ENCODE measurements at places on chromosomes 4 and X.

DNA sequence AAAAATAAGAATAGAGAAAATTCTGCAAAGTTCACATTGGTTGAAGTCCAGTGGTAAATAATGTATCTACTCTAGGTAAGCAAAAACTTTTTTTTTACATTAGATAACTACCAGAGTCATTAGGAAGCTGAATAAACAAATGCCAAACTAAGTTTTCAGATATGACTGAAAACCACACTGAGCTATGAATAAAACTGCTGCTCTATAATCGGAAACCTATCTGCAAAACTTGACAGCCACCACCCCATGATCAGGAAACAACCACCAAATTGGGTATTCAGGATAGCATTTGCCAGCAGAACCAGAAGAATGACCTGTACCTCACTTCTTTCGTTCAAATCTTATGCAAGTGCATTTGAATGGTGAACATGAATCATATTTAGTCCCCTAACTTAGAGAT lies 173.0 kb upstream of the TET2 start:
- no peak for DNase-seq

DNA sequence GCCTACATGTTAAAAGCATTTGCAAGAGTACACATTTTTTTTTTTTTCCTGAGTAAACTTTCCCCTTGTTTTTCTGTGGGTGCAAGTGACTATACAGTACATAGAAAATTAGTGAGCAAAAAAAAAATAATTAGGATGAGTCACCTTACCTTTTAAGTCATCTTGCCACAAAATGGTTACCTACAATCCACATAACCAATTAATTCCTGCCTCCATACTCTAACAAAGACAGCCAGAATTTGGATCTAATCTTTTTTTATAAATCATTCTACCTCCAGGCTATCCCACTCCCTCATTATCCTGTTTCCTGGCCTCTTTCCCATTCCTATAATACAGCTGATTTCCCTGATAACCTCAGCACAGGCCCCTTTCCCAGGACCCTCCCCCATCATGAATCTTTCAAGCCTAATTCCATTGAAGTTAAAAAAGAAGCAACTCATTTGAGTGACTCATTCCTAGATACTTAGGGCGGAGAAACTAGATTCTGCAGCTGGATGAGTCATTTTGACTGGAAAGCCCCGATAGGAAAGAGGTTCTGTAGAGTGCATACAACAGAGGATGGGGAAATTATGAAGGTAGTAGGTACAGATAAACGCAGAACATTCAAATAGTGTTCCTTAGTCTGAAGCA lies 128.2 kb downstream of the C4orf51 start:
- no peak for DNase-seq

- no peak for DNase-seq
Measured at GRCh38 chr4:74755486-74755885, 38.8 kb downstream of the BTC start.

GRCh38 chr4:45408996-45409395 lies 682.6 kb upstream of the GNPDA2 start:
- no peak for DNase-seq

- DNase-seq = no peak
Measured at GRCh38 chr4:24126776-24127175, 236.9 kb upstream of the PPARGC1A start.

GRCh38 chr4:104394406-104395167 lies 100.1 kb downstream of the CXXC4 start:
- DNase-seq = peak; percentile 9

DNA sequence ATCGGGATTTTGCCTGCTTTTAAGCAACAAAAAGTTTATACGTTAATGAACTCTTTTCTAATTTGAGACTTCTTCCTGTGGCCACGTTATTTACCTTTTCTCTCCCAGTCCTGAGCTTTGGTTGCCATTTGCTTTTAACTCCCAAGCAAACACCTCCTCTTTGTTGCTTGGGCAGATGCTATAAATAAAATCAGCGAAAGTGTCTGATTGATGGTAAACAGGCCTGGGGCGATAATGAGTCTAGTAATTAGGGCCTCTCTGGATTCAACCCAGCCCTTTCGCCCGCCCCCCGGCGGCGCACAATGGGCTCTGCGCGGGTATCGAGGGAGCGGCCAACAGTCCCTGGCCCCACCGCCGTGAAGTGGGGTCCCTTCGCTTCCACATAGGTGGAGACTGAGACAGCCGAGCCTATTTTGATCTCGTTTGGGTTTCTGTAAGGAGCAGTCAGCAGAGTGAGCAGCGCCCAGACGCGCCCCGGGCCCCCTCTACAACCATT lies 790 bp downstream of the CLGN start:
- peak; percentile 47 for DNase-seq

DNA sequence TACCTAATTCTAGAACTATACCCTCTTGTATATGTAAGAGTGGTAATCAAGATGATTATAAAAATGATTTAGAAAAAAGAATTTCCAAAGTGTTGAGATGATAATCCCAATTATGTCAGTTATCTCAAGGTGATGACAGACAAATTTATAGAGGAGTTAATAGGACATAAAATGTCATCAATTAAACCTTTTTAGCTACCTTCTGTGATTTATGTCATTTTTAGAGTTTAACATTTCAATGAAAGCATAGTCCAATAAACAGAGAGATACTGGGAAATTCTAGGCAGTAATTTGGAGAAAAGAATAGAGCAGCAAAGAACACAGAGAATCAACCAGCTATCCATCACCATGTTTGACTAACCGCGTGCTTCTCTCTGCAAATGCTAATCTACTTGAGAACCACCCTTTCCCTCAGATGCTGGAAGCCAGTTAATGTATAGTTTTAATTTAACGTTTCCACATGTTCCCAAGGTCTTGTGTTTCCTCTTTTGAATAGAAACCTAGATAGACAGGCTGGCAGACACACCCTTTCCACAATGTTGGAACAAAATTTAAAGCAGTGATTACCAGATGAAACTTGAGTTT lies 433.1 kb upstream of the FAM241A start:
- no peak for DNase-seq

DNA sequence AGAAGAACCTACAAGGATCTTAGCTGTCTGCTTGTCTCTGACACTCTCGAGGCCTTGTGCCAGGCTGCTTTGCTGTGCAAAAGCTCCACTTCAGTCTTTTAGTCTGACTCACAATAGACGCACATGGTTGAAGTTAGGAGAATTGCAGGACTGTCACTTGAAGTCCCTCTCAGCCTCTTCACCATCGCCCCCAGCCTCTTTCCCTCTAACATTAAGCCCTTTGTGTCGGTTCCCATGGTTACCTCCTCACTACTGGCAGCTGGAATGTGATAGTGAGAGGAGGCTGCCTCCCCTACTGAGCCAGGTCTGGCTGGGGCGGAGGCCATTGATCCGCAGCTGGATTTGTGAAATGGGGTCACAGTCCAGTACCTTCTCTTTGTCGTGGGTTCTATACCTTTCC lies 201.8 kb downstream of the SOWAHB start:
- DNase-seq = no peak

DNA sequence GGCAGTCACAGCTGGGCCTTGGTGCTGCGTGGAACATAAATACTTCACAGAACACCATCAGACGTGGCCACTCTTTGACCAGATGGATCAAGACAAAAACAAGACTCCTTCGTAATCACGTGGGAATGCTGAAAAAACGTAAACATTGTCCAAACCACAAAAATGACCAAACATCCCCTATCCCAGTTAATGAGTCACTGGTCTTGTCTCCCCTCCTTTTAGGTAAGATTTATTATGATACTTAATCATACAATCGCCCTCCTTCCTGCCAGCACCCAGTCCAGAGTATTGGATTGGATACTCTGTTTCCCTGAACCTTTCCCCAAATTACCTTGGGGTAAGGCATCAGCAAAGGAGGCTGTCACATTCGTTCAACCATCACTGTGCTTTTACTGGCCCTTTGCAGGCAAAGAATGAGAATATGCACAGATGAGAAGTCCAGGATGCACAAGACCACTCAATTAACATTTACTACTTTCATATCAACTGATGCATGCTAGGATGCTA lies 601 bp upstream of the TCEANC start:
- DNase-seq = no peak

DNA sequence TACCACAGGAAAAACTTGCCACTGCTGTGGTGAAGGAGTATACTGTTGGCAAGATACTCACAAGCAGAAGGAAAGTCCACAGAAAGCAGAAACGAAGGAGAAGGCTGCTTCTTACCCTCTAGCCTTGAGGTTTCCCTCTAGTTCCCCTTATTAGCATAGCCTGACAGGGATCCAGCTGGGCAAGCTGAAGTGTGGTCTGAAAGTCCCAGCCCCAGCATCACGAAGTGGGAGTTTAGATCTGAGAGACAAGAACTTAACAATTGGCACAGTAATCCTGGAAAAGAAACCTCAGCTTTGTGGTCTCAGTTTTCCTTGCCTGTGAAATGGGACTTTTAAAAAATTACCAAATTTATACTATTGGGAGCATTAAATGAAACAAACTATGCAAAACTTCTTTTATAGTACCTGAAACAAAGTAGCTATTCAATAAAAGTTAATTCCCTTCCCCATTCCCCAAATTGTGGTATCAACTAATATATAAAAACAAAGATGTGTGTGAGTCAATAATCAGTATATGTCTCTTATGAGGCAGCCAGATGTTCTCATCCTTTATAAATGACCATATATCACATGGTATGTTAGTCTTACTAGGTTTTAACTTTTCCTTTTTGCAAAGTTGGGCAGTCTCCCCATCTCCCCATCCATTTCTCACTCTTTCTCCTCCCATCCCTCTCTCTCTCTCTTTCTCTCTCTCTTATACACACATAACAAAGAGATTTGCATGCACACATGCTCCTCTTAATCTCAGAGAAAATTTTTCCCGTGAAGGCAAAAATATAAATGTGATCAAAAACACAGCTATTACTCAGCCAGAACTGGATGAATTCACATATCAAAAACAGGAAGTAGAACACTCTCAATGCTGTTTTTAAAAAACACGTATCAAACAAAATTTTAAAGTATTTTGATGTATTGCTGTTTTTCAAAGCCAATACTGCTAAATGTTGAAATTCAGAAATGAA lies 57.8 kb downstream of the SCFD2 start:
- no peak for DNase-seq

DNA sequence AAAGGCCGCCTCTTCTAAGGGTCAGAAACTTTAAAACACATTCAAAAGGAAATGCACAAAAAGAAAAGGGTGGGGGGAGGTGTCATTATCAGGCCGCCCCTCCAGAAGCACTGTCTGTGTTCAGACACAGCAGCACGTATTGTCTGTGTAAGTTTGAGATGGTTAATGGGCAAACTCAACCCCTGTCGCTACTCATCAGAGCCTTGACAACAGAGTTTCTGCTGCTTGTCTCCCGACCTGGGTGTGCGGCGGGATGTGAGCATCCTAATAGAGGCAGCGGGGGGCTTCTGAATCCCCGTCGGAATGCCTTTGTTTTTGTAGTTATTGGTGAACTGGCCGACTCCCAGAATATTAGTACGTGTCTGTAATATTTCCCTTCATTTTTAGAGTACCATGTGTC lies 158.9 kb downstream of the DCTD start:
- no peak for DNase-seq

DNA sequence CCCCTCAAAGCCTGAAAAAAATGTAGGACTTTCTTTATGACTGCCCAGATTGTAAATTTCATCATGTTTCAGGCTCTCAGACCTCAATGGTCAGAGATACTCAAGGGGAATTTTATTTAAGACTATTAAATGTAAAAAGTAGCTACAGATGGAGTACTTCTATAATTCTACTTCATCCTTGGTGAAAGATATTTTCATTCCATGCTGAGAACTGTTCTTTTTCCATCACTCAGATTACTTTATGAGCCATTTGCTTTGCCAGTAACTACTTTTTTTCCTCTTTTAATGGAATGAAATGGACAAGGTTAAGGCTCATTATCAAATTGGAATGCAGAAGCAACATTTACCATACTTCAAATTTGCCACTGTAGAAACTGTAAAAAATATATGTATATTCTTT lies 38.0 kb upstream of the PLS3 start:
- no peak for DNase-seq

DNA sequence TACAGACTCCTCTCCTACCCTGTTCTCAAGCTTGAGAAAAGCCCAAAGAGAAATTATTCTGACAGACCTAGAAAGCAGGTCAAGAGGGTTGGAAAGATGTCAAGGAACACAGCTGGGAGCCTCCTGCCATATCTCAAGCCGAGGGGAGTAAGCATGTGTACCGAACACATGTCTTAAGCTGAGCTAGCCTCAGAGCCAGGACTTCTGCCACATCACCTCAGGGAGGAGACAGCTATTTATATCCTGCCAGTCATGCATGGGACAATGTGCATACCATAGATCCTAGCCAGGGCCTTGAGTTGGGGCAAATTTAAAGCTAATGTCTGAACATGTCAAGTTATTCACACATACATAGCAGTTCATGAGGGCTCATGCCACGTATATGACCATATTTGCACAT lies 11.8 kb downstream of the TMEM31 start:
- no peak for DNase-seq

DNA sequence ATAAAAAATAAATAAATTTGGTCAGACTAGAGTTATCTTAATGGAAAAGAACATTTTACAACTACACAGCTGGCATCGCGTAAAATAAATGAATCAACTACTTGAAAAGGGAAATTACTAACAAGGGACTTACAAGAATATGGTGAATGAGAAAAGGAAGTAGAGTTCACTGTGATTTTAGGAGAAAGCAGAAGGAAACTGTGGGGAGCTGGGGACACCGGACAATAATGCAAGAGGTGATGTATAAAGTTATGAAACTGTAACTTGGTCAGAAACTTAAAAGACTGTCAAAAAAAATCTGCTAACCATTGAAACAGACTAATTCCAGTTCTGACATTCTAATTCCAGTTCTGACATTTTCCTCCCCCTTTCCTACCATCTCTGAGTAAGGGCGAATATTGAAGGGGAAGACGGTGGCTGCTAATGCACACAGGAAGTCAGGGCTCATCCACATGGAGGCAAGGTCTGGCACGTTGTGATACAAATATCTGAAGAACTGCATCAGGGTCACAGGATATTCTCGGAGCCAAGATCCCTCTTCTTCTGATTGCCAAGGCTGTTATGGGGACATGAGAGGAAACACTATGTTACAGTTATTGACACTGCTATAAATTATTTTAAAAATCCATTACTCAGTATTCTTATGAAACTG lies 170.5 kb downstream of the CDS1 start:
- DNase-seq = no peak

GRCh38 chrX:41693024-41693423 lies 4.3 kb downstream of the GPR34 start:
- no peak for DNase-seq

- DNase-seq = no peak
Measured at GRCh38 chr4:106258145-106259045, 57.6 kb downstream of the TBCK start.

- DNase-seq = no peak
Measured at GRCh38 chrX:1384658-1385252, 7.2 kb downstream of the SLC25A6 start.

DNA sequence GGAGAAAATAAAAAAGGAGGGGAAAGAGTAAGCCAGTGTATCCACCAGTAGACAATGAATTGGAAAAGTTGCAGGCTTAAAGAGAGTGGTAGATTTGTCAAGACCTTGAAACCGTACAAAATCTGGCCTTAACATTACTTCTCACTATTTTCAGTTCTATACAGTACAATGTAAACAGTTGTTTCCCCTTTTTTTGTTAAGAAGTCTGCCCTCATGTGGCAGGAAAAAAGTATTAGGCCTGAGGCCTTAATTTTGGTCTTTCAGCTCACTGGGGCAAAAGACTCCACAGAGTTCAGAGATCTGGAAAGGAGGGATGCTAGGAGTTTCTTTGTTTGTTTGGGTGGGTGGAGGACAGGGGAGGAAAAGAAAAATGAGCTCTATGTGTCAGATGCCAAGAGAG lies 92.8 kb upstream of the CCDC160 start:
- peak; percentile 9 for DNase-seq

GRCh38 chrX:126137899-126138298 lies 28.2 kb downstream of the DCAF12L2 start:
- no peak for DNase-seq
